Left cardiac atrium (tissue), 4 donors: ENCODE measurements at places on chromosomes 16 and 17.

DNA sequence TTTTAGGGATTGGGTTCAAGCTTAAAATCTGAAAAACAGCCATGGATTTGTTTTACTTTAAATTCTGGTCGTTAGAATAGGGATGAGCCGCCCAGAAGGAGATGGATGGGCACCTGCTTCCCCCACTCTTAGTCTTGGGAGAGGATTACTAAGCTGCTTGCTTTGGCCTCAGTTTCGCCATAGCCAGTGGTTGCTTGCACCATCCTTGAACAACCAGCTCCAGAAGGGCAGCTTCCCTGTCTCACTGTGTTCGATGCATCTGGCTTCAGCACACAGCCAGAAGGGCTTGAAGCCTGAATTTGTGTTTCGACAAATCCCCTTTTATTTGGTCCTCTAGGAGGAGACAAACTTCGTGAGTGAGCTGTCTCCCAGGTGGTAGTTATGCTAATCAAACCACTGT lies 7.1 kb downstream of the CYB5D2 start:
- DNase-seq = no peak

DNA sequence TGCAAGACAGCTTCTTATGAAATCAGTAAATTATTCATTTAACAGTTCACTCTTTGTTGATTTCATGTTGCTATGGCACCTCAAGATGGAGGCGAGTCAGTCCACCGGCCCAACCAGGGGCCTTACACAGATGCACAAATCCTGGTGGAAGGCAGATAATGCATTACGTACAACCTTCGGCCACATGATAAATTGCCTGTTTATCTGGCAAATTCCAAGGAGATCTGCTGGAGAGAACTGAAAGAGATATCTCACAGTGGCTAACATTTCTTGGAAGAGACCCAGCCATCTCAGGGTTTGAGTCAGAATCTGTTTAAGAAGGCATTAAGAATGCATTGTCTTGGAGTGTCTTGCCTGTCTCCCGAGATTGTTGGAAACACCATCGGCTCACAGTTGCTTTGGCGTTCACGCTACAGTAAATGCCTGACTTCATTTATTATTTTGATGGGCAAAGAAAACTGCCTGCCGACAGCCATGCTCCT lies 225.6 kb downstream of the MSI2 start:
- DNase-seq = no peak

DNA sequence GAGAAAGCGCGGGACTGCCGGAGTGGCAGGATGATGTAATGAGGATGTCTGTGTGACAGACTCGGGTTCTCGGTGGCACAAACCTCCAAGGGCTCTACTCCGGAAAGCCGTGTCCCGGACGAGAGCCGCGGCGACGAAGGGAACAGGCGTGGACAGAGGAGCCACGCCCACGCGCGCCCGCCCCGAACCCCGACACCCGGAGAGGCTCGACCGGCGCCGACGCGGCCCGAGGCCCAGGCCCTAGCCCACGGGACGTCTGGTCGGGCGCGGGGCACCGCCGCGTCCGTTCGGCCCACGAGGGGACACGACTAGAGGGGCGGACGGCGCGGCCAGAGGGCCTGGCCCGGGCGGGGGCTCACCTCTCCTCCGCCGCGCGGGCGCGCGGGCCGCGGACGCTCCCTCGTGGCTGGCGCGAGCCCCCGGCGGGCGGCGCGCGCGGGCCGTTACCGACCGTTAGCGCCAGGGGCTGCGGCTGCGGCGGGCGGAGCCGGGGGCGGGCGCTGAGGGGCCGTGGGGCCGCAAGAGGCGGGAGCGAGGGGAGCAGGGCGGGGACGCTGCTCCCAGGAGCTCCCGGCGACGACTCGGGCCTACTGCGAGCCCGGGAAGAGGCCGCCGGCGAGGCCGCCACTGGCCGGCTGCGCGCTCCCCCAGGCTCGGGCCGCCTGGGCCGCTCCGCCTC lies 2.1 kb upstream of the IRX5 start:
- peak; percentile 86 for DNase-seq

DNA sequence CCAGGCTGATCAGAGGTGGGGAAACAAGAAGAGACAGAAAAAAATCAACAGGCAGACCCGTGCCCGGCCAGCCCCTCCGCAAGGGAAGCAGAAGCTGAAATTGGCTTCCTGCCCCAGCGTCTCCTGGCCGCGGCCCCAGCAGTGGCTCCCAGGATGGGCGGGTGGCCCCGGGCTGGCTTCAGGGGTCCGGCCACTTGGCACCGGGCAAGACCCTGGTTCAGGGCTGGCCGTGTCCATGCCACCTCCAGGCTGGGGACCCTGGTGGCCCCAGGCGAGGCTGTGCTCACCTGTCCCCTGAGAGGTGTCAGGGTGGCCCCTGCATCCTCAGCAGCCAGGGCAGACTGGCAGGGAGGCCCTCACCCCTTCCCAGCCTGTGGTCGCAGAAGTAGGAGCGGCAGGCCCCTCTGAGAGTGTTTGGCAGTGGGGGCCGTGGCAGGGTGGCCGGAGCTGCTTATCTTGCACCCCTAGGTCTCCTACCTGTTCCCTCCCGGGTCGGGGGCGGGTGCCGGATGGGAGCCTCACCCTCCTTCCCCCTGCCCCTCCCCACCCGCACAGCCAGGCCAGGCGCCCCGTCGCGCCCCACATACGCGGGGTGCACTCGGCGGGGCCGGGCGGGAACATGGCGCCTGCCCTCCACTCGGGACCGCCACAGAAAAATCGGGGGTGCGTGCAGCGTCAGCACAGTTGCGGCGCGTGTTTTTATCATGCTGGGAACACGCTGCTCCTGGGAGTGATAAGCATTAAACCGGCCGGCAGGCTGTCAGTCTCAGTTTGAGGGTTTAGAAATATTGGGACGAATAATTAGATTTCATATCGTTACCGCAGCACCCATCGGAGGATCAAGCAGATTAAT lies 46.7 kb upstream of the ZC3H18 start:
- no peak for DNase-seq

DNA sequence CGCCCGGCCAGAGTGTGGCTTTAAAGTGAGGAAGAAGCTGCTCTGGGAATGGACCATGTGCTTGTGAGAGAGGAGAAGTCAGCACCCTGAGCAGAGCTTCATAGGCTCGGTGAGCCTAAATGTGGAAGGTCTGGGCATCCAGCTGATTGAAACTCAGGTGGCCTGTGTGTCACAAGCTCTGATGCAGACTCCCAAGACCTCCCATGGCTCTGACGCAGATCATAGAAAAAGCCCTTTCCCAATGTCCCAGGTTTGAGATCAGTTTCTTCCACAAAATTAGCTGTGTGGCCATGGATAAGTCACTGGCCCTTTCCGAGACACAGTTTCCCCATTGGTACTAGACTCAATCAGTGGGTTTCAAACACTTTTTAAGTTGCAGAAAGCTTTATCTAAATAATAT lies 180.0 kb upstream of the CCL2 start:
- DNase-seq = no peak
